NCI-H2081 (cell line): ENCODE measurements at places on chromosomes 5 and 9.

DNA sequence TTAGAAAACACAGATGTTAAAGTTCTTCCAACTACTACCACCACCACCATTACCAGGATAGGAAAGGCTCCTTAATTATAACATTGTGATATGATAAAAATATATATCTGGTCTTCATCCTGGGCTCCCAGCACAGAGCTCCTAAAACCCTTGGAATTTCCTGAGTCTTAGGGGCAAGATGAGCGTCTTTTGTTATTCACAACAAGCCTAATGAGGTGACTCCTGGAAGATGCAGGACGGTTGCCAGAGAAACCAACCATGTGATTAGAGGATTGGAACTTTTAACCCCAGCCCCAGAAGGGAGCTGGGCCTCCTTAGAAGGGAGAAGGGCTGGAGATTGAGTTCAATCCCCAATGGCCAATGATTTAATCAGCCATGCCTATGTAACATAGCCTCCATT, 148.0 kb upstream of the ADRA1B start:
- DNase-seq = no peak

GRCh38 chr5:78569441-78569840, 79.1 kb downstream of the LHFPL2 start:
- no peak for DNase-seq

GRCh38 chr5:1003296-1003937, 5.2 kb upstream of the NKD2 start:
- DNase-seq = peak; percentile 74

GRCh38 chr5:109412981-109413402, 3.2 kb upstream of the PJA2 start:
- no peak for DNase-seq

DNA sequence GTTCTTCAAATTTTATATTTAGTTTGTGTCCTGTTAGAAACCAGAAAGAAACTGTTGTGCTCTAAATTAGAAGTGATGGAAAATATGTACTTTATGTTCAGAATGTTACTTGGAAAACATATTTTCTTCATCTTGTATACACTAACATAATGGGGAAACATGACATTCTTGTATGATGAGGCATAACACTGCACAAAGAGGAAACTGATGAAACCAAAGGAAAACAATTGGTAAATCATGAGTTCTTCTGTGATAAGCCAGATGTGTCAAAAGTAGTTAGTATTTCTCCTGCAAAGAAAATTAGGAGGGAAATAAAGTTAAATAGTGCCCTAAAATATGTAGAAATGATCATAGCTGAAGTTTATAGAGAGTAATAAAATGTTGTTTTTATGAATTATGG, 111.1 kb upstream of the FBN2 start:
- no peak for DNase-seq

- no peak for DNase-seq
Measured at GRCh38 chr9:125650271-125650737, 56.7 kb downstream of the MAPKAP1 start.

DNA sequence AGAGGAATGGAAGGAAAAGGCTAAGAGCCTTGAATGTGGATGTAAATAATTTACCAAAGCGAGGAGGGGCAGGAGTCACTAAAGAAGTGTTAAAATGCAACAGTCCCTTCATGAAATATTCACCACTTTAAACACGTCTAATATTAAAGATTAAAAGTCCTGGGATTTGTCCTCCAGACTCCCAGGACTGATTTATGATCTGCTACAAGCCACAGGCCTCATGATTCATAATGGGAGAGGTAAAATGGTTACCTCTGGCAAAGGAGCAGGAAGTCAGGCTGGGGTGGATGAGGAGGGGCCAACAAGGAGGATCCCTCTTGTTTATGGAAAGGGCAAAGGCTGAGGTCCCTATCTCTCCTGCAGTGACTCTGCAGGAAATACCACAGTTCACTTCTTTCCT, 292.4 kb downstream of the TRIM32 start:
- no peak for DNase-seq

DNA sequence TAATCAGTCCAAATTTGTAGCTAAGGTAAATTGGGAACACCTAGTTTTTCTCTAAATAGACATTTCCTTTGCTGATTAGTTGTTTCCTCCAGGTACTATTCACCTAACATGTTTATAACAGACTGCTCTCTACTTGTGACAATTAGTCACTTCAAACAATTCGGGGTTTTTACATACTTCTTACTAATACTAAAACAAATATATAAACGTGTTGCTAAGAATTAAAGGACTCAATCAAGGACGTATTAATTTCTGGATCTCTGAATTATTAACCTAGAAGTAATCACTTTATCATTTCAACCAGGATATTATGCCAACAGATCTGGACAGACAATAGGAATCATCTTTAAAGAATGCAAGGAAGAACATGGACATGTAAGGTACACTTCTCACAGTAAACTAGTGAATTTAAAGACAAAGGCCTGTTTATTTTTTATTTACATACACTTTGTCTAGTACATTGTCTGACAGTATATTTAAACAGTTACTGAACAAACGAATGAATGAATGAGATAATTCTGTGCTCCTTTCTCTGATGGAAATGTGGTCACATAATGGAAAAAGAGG, 22.3 kb downstream of the PJA2 start:
- DNase-seq = no peak

GRCh38 chr5:34409373-34409772, 246.8 kb upstream of the RAI14 start:
- no peak for DNase-seq

- no peak for DNase-seq
Measured at GRCh38 chr5:155150012-155150411, 136.5 kb downstream of the KIF4B start.

- no peak for DNase-seq
Measured at GRCh38 chr5:107157809-107158208, 512.9 kb downstream of the EFNA5 start.
